Stimulated activated CD4-positive, alpha-beta T cell treated with anti-CD3 and anti-CD28 coated beads, Interleukin-2, amount 100 ng/mL, for 48 hours (primary cell): ENCODE measurements at places on chromosomes 11 and 22.

GRCh38 chr22:32854351-32854804 lies 52.9 kb downstream of the TIMP3 start:
- DNase-seq = no peak

DNA sequence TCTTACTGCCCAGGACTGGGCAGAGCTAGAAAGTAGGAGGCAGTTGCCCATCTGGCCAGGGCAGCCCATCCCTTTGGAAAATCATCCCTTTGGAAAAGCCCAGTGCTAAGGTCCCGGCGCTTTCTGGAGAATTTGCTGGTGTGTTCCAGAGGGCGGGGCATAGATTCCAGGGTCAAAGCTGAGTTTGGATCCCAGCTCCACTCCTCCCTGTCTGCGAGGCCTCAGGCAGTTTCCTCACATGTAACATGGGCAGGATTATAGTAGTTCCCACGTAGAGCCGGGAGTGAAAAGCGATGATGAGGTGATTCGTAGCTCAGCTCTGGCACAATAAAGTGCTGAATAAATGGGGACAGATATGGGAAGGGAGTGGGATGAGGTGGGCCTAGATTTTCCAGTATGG lies 31.4 kb upstream of the LRRC10B start:
- DNase-seq = no peak

DNA sequence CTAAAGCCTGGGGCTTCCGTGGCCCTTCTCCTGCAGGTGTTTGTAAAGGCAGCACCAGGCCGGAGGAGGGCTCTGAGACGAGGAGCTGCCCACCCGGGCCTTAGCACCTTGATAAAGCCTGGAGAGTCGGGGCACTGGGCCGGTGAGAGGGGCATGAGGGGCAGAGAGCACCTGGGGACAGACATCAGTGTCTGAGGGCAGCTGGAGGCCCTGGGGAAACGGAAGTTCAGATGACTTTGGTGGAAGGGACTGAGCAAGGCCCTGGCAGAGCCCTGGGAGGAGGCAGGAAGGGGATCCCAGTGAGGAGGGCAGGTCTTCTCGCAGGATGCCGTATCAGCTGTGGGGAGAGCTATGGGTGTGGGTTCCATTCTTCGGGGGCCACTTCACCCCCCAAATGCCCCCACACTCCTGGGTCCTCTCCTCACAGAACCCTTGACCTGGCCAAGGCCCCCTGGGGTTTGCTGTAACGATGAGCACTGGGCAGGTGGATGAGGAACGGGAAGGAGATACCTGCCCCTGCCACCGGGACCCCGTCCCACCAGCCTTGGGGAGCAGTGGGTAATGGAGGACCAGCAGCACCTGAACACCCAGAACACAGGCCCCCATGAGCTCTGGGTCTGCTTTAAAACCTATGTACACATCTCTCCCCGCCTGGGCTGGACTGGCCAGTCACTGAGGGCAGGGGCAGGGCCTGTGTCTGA lies 7.4 kb downstream of the C1QTNF6 start:
- no peak for DNase-seq

- no peak for DNase-seq
Measured at GRCh38 chr22:45210991-45211390, 29.7 kb downstream of the KIAA0930 start.

- no peak for DNase-seq
Measured at GRCh38 chr22:27709919-27710675, 91.5 kb downstream of the MN1 start.

DNA sequence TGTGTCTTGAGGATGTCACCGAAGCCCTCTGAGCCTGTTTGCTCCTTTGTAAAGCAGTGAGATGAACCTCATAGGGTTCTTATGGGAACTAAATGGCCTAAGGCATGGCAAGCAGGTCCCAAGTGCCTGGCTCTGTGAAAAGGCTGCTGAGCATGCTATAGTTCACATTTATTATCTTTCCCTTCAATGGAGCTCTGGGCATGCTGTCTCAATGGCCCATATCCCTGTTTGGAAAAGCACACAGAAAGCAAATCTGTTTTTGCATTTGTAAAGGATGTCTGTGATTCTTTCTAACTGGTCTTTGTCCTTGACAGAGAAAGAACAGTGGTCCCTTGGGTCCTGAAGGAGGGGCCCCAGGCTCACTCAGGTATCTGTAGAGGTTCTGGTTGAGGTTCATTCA lies 26.4 kb downstream of the RTCB start:
- no peak for DNase-seq

GRCh38 chr22:33697640-33698039 lies 222.6 kb downstream of the LARGE1 start:
- DNase-seq = no peak

GRCh38 chr11:113487622-113488021 lies 12.4 kb upstream of the DRD2 start:
- DNase-seq = no peak

DNA sequence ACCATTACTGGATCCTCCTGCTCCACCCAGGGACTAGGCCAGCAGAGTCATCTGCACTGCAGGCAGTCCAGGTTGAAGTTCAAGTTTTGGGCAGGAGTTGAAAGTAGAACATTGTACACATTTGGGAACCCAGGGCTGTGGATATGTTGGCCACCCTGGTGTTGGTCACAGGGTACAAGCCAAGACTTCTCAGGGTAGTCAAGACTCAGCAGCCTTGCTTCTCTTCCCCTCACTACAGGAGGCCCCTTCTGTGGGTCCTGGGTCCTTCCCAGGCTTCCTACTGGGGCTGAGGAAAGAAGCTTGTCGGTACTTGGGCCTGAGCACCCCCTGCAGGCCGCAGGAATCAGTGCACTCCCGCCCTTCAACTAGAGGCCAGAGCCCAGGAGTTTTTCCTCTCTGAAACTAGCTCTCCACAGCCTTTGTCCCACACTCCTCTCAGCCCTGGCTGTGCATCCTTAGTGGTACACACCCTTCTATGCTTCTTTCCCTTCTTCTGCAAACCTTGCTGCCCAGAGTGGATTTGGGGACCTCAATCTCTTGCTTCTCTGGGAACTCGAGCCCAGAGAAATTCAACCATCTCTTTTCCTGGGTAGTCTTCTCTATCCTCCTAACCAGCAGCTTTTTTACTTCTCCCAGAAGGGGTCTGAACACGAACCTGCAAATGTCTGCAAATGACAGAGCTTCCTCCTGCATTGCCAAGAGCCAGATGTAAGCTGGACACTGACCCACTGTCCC lies 2.6 kb upstream of the HPX start:
- peak; percentile 57 for DNase-seq

DNA sequence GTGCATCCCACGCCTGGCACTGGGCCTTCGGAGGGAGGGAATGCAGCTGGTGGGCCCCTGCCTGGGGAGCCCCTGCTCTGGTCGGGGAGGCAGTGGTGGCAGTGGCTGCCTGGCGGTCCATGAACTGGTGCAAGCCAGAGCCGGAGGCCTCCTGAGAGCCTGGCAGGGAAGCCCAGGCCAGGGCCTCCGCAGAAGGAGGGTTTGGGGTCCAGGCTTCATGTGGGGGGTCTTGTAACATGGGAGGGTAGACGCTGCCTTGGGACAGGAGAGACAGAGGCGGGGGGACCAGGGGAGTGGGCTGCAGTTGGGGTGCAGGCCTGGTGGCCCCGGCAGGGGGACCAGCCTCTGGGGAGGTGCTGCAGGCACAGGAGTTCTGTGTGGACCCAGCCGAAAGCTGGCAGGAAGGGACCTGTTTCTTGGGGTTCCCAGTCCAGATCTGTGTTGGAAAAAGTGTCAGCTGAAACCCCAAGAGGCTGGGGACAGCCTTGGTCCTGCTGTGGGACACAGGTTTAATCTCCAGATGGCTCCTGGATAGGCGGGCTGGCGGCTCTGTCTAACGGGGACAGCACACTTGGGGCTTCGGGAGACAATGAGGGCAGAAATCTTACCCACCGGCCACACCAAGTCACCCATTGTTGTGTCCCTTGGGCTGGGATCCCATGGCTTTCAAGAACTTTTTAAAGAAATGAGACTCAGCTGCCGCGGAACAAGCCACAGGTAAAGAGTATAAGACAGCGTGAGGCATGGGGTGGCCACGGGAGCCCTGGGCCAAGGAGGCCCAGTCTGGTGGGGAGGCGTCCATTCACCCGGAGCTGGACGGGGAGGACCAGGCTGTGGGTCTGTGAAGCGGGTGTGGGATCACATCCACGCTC lies 73.5 kb downstream of the KCNQ1 start:
- DNase-seq = no peak

- peak; percentile 62 for DNase-seq
Measured at GRCh38 chr22:46739094-46739870, 1.2 kb upstream of the CERK start.

GRCh38 chr11:29657709-29658108 lies 359.1 kb downstream of the KCNA4 start:
- no peak for DNase-seq

DNA sequence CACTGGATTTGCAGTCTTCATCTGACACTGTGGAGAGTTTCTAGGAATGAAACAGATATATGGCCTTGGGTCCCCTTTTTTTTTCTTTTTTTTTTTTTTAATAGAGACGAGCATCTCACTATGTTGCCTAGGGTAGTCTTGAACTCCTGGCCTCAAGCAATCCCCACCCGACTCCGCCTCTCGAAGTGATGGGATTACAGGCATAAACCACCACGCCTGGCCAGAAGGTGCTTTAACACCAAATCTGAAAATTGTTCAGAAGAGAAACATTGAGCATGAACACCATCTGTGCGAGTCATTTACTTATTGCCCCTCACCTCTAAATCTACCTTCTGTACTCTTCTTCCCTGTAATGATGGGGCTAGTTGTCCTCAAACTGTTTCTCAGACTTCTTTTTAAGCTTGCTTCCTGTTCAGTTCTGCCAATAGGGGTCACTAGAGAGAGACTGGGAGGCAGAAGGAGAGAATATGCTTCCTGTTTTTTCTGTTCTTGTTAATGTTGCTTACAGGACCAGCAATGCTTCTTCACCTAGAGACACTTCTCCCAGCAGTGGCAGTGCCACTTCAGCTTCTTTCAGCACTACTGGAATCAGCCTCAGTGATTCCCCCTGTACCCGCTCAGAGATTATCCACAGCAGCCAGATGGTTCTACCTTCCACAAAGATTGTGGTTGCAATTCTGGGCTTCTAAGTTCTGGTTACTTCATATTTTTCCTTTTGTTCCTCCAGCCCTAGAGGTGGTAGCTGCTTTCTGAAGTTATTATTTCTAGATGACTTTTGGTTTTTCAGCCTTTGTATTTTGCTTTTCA lies 20.8 kb upstream of the ZBED5 start:
- DNase-seq = no peak

GRCh38 chr11:67373648-67374570 lies 511 bp upstream of the CLCF1 start:
- DNase-seq = no peak

DNA sequence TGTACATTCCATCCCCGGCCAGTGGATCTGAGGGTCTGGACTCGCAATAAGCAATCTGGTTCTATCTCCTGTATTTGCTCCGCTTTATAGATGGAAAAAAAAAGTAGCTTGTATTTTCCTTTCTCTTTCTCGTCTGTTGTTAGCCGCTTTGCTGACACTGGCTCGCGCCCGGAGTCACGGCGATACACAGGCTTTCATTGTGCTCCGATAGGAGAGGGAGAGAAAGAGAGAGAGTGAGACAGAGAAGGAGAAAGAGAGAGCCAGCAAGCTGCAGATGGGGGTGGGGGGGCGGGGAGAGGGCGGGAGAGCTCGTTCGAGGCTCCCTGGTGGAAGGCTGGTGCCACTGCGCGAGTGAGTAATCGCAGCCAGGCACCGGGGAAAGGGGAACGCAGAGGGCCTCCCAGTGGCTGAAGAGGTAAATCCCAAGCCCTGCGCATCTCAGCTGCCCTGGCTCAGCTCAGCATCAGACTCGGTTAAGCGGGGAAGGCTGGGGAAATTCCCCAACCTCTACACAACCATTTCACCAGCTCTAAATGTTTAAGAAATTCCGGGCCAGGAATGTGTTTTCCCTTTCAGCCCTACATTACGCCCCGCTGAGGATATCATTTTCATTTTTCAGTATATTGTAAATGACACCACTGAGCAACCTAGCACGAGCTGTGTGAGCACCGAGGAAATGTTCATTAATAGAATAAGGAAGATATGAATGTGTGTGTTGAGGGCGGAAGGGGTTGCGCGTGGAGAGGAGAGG lies at the start of gene MAML2:
Gene MAML2, minus strand, starts transcription at position 235 of the 751 bp plus-strand sequence. CDS start 1,300 bp downstream, outside the sequence.
- DNase-seq = peak; percentile 75

GRCh38 chr22:43150731-43151206 lies 590 bp upstream of the TSPO start:
- no peak for DNase-seq

- no peak for DNase-seq
Measured at GRCh38 chr22:20242393-20243175, 25.5 kb downstream of the RTN4R start.

- DNase-seq = no peak
Measured at GRCh38 chr11:113722221-113722620, 16.1 kb upstream of the TMPRSS5 start.

DNA sequence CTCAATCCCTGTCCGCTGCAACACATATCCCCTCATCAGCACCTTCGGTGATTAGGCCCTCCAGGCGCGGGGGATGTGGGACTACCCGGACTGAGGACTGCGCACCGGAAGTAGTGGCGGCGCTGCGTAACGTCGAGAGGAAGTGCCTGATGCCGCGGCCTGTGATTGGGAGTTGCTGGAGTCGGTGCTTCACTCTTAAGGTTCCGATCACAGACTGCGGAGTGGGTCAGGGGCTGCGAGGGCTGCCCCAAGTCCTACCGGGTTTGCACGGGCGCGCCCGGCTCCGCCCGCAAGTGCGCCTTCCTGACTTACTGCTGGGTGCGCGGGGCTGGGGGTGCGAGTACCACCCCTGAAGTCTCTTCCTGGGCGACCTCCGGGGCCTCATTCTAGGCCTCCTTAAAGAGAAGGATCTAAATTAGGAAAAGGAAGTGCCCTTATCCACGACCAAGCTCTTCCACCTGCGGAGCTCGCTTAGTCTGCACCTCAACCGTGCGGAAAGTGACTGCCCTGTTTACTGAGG lies at the start of gene ALKBH3:
Gene ALKBH3, plus strand, starts transcription at position 192 of the 520 bp plus-strand sequence. CDS start 1,822 bp downstream, outside the sequence.
- peak; percentile 91 for DNase-seq

- peak; percentile 33 for DNase-seq
Measured at GRCh38 chr22:42937164-42937843, 77.6 kb downstream of the PACSIN2 start.

DNA sequence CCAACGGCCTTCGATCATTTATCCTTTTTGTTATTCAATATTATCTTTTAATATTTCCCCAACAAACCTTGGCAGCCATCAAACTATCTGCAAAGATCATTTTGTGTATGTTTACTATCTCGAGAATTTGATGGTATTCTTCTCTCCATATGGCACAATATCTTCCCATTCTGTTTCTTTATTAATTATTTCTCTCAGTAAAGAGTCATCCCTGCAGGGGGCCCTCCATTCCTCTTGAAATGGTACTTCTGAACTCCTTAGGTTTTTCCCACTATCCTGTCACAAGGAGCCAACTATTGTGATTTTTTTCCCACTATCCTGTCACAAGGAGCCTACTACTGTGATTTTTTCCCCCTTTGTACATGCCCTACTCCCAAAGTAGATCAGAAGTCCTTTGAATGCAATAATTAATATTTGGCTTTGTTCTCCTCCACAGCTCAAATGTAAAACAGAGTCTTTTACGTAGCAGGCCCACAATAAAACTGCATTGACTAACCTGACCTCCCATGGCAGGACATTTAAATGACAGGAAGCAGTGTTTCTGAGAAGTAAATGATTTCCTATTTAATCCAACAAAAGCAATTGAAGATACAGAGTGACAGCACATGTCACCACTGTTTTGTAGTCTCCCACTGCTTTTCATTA lies 43.3 kb downstream of the PDGFD start:
- no peak for DNase-seq

- no peak for DNase-seq
Measured at GRCh38 chr11:56176318-56176717, at the start of gene OR5J2. Gene OR5J2, plus strand, starts transcription at chr11:56176618. Its CDS starts 0 bp downstream, at chr11:56176618.
